HAP-1 (cell line): ENCODE measurements at places on chromosomes 4 and X.

GRCh38 chr4:79563219-79563618 lies 155.2 kb upstream of the GK2 start:
- DNase-seq, result no peak

- no peak for DNase-seq
Measured at GRCh38 chr4:85763202-85763601, 288.3 kb downstream of the ARHGAP24 start.

DNA sequence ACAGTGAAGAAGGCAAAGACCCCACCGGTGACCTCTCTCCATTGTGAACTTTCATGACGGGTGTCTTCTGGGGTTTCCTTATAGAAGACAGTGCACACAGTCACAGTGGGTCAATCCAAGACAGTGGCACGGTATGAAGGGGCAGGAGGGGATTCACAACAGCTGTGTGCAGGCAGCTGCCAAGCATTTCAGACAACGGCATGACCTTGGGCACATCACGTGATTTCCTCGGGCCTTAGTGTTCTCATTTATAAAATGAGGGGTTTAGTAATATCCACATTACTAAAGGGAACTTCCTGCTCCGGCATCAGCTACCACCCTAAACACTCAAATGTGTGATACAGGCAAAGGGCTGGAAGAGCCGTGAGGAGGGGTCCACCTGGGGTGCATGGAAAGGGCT lies 42.9 kb downstream of the RBM47 start:
- no peak for DNase-seq

GRCh38 chr4:70153937-70154336 lies at the start of gene PRR27:
PRR27 (plus strand) TSS chr4:70154237; CDS start chr4:70154376, 139 bp downstream.
- DNase-seq, result no peak
